Glomerular endothelial cell (primary cell): ENCODE measurements at places on chromosomes 2 and 18. TPM values are rescaled to one million over a fixed set of nuclear protein-coding genes. Genes with fewer than 3 reads are reported as not detected.

Gene EVX2
- not detected in 2 replicates for total RNA-seq

Gene HJURP
- 4.3 and 7.9 TPM in 2 replicates for total RNA-seq

Gene NEURL3
- 0.68 and 7.0 TPM in 2 replicates for total RNA-seq

Gene AQP4
- total RNA-seq = not detected in 2 replicates

Gene PARD6G
- 5.1 and 5.4 TPM in 2 replicates for total RNA-seq
